ENCODE measurements at places on chromosomes 13 and 19. TPM values are rescaled to one million over a fixed set of nuclear protein-coding genes. Genes with fewer than 3 reads are reported as not detected.

PCP2 gene
- 1.5 TPM for total RNA-seq

ZNF324B gene
- total RNA-seq, result 7.3 TPM

THAP8 gene
- 6.2 TPM for total RNA-seq

GRCh38 chr13:71517004-71517403 is 350.0 kb downstream of the DACH1 start:
- DNase-seq, result no peak
- H3K27me3 ChIP-seq, result no peaks in the 10 kb centered on the region
- no peaks in the 10 kb centered on the region for H3K4me1 ChIP-seq

- no peaks in the 10 kb centered on the region for H3K4me1 ChIP-seq
- peaks cover 12% of the 10 kb centered on the region for H3K27me3 ChIP-seq
- no peak for DNase-seq
- peak within 1 kb of the TSS; percentile 32 for H3K27ac ChIP-seq
- H3K4me3 ChIP-seq, result peak within 1 kb of the TSS; percentile 37
These were observed at the start of gene SMAD9 for GRCh38 chr13:36919833-36920615. Gene SMAD9, minus strand, starts transcription at chr13:36920238. Its CDS starts 40,549 bp downstream, at chr13:36879689.

DNA sequence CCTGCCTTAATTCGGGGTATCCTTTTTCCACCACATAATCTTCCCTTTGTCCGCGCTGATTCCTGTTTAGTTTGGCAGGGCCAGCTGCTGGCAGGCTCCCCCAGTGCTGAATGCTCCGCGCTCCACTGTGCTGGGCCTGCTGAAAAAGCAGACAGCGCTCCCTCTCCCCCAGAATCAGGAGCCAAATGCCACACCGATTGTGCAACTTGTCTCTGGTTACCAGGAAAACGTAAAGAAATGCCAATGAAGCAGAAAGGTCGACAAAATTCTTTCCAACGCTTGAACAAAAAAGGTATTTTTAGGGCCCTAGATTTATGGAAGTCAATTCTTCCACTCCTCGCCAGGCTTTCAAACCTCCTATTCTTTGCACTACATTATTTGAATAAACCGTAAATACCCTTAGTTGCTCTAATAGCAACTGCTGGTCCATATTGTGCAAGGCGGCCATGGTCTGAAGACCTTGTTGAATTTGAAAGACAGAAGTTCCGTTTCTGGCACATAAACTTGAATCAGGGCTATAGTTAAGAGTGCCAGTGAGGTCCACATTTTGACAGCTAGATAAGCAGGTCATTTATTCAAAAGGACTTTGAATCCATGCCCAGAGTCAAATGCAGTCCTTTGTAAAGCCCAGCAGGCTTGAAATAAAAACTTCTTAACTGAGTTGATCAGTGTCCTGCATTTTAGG is 206.7 kb upstream of the RFC3 start:
- no peak for DNase-seq
- H3K36me3 ChIP-seq, result no peaks in the 10 kb centered on the region
- no peaks in the 10 kb centered on the region for H3K27me3 ChIP-seq
- H3K4me3 ChIP-seq, result peak overlapping the region; percentile 27
- peaks cover 26% of the 10 kb centered on the region for H3K4me1 ChIP-seq
- H3K27ac ChIP-seq, result peak overlapping the region; percentile 84

DNA sequence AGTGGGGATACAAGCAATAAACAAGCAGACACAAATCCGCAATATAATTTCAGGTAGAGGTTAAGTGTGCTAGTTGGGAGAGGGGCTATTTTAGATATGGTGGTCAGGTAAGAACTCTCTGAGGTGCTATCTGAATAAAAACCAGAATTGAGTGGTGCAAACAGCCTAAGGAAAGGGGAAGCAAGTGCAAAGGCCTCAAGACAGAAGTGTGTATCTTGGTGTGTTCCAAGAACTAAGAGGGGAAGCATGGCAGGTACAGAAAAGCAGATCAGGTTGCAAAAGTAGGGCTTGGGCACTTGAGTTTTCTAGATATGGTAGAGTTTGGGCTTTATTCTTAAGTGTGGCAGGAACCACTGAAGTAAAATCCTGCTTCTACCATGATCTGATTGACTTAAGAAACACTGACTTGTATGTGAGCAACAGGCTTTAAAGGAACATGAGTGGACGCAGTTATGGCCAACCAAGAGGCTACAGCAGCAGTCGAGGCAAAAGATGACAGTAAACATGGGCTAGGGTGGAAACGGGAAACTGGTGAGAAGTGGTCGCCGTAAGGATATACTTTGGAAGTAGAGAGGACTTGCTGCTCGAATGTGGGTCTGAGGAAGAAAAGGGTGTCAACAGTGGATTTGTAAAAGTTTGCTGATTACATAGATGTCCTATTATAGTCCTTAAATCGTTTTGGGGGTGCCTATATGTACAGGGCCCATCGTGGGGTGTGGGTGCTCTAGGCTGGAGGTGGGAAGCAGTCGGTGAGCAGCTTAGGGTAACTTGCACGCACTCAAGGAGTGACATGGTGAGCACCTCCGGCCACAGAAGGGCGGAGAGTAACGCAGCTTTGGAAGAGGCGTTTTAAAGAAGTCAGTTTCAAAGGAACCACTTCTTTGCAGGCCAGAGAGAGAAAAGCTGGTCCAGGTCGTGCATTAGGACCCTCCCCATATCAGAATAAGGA is 677 bp downstream of the TGDS start:
- peak overlapping the region; percentile 90 for H3K27ac ChIP-seq
- peaks cover 29% of the 10 kb centered on the region for H3K36me3 ChIP-seq
- peaks cover 15% of the 10 kb centered on the region for H3K4me1 ChIP-seq
- DNase-seq, result peak; percentile 81
- peak overlapping the region; percentile 89 for H3K4me3 ChIP-seq
- no peaks in the 10 kb centered on the region for H3K27me3 ChIP-seq

GRCh38 chr13:46641274-46642081 is 88.5 kb downstream of the LRCH1 start:
- no peaks in the 10 kb centered on the region for H3K36me3 ChIP-seq
- H3K27ac ChIP-seq, result peak overlapping the region; percentile 29
- no peak overlapping the region for H3K4me3 ChIP-seq
- H3K27me3 ChIP-seq, result no peaks in the 10 kb centered on the region
- DNase-seq, result no peak

- peak; percentile 52 for DNase-seq
- H3K27me3 ChIP-seq, result peaks cover 49% of the 10 kb centered on the region
- no peak overlapping the region for H3K27ac ChIP-seq
- H3K36me3 ChIP-seq, result no peaks in the 10 kb centered on the region
These were observed 8.1 kb downstream of the VSTM2B start for GRCh38 chr19:29533578-29534544.

DNA sequence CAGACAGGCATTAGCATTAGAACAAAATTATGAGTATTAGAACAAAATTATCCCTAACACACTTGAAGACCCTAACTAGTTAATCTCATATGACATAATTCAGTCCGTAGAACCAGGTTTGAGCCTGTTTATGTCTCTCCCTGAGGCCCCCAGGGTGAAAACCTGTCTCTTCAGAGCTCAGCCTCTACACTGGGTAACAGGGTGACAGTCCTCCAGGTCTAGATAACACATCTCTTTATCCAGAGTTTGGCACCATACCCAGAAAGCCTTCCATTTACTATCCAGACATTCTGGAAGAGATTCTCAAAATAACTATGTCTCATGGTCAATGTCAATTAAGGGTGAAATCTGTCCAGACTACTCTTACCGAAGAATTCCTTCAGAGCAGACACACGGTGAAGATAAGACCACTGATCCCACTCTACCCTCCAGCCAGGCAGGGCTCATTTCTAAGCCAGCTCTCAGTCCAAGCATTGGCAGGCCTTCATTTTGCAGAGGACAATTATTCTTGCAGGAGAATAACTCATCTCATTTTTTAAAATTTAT is 1195.3 kb downstream of the EFNB2 start:
- no peaks in the 10 kb centered on the region for H3K36me3 ChIP-seq
- H3K27me3 ChIP-seq, result no peaks in the 10 kb centered on the region
- no peak overlapping the region for H3K27ac ChIP-seq
- no peaks in the 10 kb centered on the region for H3K4me1 ChIP-seq

- no peak overlapping the region for H3K4me3 ChIP-seq
- DNase-seq, result no peak
- no peaks in the 10 kb centered on the region for H3K36me3 ChIP-seq
- no peak overlapping the region for H3K27ac ChIP-seq
These were observed 1185.4 kb downstream of the DIAPH3 start for GRCh38 chr13:58978331-58978730.

GRCh38 chr13:110575322-110576069 is 14.0 kb upstream of the RAB20 start:
- H3K4me1 ChIP-seq, result peaks cover 12% of the 10 kb centered on the region
- no peaks in the 10 kb centered on the region for H3K36me3 ChIP-seq
- H3K27me3 ChIP-seq, result no peaks in the 10 kb centered on the region
- H3K27ac ChIP-seq, result no peak overlapping the region
- DNase-seq, result peak; percentile 83

DNA sequence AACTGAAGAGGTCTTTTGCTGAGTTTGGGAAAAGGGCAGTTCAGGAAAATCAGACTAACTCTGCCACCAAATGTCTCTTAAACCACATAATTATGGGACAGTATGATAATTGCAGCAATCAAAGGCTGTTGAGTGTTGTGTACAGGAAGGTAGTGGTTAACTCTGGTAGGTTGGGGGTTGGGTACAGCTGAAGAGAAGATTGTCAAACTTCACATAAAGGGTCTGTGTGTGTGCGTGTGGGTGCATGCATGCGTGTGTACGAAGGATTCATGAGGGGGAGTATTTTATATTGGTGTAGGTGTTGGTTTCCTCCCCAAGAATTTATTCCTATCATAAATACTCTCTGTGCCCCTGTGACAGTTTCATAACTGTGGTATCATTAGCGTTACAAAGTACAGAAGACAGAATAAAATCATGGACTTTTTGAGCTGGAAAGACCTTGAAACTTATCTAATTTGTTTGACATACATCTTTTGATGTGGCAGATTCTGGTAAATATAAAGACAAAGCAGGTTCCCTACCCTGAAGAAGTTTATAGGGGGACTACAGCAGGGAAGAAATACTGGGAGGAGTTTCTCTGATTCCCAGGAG is 94.1 kb downstream of the PCCA start:
- H3K4me3 ChIP-seq, result no peak overlapping the region
- no peaks in the 10 kb centered on the region for H3K4me1 ChIP-seq
- H3K27me3 ChIP-seq, result no peaks in the 10 kb centered on the region
- no peaks in the 10 kb centered on the region for H3K36me3 ChIP-seq
- DNase-seq, result no peak
- no peak overlapping the region for H3K27ac ChIP-seq

DNA sequence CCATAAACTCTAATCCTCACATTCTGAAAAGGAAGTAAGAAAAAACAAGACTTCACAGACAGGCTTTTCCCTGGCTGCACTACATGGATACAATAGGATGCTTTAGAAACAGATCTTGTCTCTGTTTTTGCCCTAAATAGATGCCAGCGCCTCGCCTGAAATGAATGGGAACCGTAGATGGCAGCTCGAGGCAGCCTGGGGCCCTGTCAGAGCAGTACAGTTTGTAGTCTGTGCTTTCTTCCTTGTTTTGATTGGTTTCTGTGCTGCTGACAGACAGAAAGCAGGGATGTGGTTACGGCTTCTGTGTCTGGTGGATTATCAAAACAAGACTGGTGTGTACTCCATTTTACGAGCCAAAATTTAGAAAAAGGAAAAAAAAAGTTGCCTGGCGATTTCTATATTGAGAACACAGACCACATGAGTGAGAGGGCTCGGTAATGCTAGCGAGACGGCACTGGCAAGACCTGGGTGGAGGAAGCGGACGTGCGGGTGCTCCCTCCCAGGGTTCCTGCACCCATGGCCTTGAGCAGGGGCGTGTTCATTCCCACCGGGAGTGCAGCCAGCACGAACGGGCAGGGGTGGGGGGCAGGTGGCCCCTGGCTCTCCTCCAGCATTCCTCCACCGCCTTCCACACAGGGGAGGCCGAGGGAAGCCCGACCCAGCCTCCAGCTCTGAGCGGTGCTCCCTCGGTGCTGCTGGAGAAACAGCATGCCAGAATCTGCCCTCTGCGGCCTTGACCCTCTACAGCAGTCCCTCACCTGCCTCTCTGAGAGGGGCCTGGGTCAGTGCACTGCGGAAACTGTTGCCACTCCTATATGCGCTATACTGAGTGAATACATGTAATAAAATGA is 37.6 kb upstream of the C1QTNF9 start:
- peak; percentile 93 for DNase-seq
- no peaks in the 10 kb centered on the region for H3K27me3 ChIP-seq
